Activated naive CD8-positive, alpha-beta T cell treated with anti-CD3 and anti-CD28 coated beads, Interleukin-2, amount 10 ng/mL, durations not matched to agents 7 days and 5 days (primary cell): ENCODE measurements at places on chromosomes 12 and 14. TPM values are rescaled to one million over a fixed set of nuclear protein-coding genes. Genes with fewer than 3 reads are reported as not detected.

CPNE8 gene
- 2.2 TPM for total RNA-seq

MUCL1 gene
- not detected for total RNA-seq

BORCS5 gene
- total RNA-seq = 20.1 TPM

TAS2R30 gene
- 3.1 TPM for total RNA-seq

PLEKHG7 gene
- total RNA-seq = not detected

REM2 gene
- total RNA-seq = 1.2 TPM

CAPZA3 gene
- total RNA-seq = not detected

PRB3 gene
- not detected for total RNA-seq

PPP1R1A gene
- total RNA-seq = not detected

LYZ gene
- total RNA-seq = 22.2 TPM

HSPB8 gene
- not detected for total RNA-seq

EID3 gene
- 6.9 TPM for total RNA-seq

GPRC5D gene
- not detected for total RNA-seq

DNA sequence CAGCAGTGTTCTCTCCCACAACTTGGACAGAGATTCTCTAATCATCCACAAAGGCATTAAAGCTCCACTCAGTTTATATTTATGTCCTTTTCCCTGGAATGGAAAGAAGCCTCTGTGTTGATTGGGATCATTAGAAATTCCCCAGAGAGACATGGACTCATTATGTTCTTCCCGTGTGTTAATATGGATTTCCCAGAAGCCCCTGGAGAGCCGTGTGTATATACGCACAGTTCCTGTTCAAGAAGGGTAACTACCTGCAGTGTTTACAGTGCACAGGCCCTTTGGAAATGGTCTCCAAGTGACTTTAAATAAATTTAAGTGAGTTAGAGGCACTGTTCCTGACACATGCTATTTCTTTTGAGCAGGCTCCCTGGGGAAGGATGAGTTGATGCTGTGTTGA, 428.0 kb upstream of the TMTC1 start:
- DNase-seq = no peak

GRCh38 chr14:90514015-90514398, 117.2 kb downstream of the CALM1 start:
- DNase-seq = no peak

GRCh38 chr12:73598626-73599025, 939.0 kb upstream of the ATXN7L3B start:
- no peak for DNase-seq

- no peak for DNase-seq
These were observed 65.9 kb downstream of the PTPN21 start for GRCh38 chr14:88488897-88489296.

- no peak for DNase-seq
These were observed 2.0 kb upstream of the KRT75 start for GRCh38 chr12:52436000-52436827.

DNA sequence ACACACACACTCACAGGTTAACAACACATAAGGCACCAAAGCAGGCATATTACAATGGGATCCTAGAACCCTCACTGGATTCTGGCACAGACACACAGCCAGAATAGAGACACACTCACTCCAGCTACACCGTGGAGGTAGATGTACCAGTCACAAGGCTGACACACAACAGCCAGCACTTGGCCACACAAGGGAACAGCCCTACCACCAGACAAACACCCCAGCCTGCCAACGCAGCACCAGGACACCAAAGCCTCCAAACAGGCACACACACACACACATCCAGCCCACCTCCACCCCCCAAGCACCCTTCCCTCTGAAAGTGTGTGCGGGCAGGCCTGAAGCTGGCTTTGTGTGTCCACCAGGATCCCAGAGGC, 10.9 kb upstream of the ITGB7 start:
- peak; percentile 38 for DNase-seq

DNA sequence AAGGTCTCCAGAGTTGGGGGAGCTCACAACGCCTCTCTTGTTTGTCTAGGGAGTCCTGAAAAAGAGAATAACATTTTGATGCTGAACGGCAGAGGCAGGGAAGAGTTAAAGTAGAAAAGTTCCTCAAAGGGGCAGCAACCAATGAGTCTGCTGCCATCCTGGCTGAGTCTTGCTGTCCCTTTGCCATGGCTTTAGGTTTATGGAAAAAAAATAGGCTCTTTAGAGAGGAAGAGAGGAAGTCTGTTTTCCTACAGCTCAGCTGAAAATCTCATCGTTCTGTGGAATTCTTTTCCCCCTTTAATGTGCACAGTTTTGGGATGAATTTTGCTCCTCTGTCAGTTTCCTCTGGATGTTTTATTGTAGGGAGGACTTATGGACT, 314.8 kb upstream of the TBX3 start:
- no peak for DNase-seq

DNA sequence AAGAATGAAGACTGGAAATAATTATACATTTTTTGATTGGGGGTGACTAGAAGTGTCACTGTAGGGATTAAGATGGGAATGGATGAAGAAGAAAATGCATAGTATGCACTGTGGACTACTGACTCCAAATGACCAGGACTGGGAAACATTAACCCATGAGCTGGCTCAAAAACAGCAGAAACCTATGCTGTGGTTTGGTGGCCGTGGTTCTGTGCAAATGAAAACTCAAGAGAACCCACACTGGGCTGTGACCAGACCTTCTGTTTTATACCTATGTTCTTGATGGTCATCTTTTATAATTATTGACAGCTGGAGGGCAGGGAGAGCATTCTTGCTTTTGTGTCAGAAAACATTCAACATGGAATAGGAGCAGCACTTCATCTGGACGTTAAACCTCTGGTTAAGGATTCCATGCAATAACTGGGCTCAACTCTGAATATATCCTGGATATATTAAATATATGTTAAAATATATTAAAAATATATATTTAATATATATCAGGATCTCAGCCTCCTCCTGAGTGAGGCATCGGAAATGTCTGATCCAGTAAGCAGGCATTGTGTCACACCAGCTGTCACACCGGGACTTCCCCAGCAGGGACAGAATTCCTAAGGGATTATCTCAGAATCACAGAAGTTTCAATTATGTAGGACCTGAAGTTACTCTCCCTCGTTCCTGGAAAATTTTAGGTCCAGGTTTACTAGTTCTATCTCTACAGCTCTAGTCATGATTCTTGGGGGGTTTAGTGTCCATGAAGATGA, 48.5 kb downstream of the BBS10 start:
- DNase-seq = no peak

- DNase-seq = no peak
These were observed 12.6 kb upstream of the RNASE4 start for GRCh38 chr14:20671597-20672283.

- DNase-seq = no peak
These were observed 24.1 kb upstream of the NRDE2 start for GRCh38 chr14:90355540-90356518.

GRCh38 chr12:109910969-109911348, 10.9 kb downstream of the TCHP start:
- no peak for DNase-seq

- no peak for DNase-seq
These were observed 182.9 kb downstream of the C12orf42 start for GRCh38 chr12:103312742-103313354.

- DNase-seq = no peak
These were observed 17.9 kb upstream of the DCAF5 start for GRCh38 chr14:69170839-69171238.

GRCh38 chr14:71289536-71289935, 382.3 kb downstream of the PCNX1 start:
- no peak for DNase-seq

GRCh38 chr14:104514156-104514848, 65.3 kb upstream of the C14orf180 start:
- DNase-seq = no peak

GRCh38 chr12:83016218-83016835, 329.6 kb downstream of the TMTC2 start:
- no peak for DNase-seq

DNA sequence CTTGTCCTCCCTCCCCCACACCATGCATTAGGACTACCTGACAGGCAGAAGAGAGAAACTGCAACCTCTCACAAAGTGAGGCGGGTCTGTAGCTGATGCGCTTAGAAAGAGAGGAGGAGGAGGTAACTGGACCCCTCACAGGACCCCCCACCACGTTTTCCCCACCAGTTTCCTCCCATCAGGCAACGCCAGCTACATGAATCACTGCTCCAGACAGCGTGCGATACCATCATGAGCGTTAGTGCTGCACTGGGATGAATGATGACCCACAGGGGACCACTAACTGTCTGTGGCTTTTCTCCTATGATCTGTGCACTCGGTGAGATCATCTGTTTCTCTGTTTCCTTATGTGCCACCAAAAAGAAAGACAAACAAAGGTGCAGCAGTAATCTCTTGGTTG, 77.7 kb downstream of the KCNK10 start:
- no peak for DNase-seq

DNA sequence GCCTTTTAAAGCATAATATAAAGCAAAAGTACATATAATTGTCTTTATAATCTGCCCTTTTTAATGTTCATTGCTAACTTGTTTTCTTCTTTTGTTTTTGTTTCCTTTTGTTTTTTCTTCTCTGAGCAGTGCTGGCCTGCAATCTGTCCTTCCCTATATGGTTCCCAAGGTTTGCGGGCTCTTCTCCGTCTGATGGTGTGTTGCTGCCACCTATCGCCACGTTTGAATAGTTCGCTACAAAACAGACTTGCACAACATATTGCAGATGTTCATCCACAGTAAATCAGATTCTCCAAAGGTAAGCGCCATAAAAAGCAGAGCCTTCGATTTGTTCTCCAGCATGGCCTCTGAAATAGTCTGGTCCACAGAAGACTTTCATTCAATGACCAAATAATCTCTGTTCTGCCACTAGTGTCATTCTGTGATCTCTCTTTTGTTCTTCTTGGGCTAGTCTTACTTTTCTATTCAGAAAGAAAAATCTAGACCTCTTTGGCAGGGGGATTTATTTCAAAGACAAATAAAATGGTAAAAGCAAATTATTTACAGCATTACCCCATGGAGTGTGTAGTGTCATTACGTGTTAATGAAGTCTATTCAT, 33.5 kb downstream of the C12orf50 start:
- no peak for DNase-seq

DNA sequence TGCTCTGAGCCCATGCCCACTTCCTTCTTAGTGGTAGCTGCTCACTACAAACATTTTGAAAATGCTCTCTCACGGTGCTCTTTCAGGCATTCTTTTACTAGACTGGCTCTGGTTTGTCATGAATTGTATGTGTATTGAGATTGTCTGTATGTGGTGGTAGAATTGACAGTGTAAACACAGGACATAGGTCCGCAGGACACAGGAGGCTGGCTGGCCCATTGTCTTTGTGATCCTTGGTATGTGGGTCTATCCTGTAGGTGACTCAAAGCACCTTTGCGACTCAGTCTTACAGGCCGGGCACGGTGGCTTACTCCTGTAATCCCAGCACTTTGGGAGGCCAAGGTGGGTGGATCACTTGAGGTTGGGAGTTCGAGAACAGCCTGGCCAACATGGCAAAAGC, 250.9 kb downstream of the C12orf75 start:
- no peak for DNase-seq

- DNase-seq = peak; percentile 21
These were observed 48.1 kb downstream of the BEGAIN start for GRCh38 chr14:100539003-100539660.
